ENCODE measurements at places on chromosomes 11 and 22.
A peak's percentile ranks its signal among the peaks of the same experiment; 100 is the strongest.

DNA sequence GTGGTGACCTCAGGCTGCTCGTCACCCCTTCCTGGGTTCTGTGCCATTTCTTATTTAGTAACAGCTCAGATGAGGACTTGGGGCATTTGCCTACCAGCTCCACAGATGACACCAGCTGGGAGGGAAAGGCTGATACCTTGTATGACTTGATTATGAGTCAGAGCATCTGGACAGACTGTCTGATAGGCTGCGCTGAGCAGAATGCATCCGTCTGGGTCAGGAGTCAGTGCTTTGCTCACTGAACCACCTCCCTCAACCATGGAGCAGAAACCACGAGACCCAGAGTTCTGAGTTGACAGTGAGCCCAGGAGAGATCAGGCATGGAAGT, 6.8 kb downstream of the ST14 start:
- DNase-seq: peak; percentile 15

- DNase-seq: no peak
Observed at GRCh38 chr11:93497596-93497995, 45.6 kb downstream of the SMCO4 start.

DNA sequence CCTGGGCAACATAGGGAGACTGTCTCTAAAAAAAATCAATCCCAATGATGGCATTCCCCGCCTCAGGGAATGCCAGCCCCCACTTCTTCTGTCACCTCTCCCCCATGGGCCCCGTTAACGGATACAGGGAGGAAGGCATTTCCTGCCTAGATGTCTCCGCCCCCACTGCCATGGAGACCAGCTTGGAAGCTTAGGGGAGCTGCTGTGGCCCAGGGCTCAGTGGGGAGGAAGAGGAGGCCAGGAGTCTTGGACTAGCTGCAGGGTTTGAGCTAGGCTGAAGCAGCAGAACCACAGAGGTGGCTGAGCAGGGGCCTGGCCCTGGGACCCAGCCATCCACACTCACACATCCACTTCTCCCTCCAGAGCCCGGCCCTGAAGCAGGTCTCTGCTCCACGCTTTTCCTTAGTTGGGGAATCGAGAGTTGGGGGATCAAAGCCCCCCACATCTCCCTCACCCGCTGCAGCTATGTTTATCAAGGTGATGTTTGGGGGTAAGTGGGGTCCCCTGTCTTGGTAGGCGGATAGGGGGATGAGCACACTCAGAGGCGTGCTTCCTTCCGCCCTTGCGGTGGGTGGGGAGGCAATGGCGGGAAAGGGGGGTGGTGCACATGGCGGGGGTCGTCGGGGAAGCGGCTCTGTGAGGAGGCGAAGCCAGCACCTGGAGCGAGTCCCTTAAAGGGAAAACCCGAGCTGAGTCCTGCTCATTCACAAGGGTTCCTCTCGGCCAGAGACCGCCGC, at the start of gene C22orf15:
TSS of gene C22orf15 (plus strand) at position 149 of the 737 bp plus-strand sequence. CDS start at position 466, 317 bp downstream.
- DNase-seq: no peak

DNA sequence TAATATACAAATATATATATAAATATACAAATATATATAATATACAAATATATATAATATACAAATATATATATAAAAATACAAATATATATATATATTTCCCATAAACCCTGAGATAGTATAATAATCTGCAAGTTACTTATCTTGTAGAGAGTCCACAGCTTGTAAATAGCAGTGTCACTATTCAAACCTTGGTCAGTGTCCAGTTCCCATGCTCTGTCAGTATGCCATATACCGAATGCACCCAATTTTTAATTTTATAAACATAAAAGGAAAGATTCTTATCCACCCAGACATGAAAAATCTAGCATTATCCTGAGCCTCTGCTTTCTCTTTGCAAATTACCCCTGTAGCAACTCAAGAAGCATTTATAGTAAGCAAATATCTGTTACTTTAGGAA, 21.6 kb upstream of the CTSC start:
- DNase-seq: no peak

DNA sequence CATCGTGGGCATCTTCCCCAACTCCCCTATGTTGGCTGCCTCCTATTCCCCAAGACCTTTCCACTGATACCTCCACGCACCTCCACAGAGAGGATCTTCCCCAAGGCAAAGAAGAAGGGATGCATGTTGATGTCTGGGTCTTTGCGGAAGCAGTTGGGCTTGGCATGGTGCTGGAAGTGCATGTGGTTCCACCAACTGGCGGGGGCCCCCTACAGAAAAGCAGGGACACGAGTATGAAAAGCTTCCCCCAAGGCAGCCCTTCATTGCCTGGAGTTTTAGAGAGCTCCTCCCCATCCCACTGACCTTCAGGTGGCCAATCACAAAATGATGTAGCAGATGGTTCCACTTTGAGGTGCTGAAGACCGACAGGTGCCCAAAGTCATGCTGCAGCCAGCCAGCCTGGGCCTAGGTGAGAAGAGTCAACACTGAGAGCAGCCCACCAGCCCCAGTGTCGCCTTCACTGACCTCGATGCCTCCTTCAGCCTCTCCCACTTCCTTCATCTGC, 6.1 kb downstream of the FADS1 start:
- DNase-seq: no peak

DNA sequence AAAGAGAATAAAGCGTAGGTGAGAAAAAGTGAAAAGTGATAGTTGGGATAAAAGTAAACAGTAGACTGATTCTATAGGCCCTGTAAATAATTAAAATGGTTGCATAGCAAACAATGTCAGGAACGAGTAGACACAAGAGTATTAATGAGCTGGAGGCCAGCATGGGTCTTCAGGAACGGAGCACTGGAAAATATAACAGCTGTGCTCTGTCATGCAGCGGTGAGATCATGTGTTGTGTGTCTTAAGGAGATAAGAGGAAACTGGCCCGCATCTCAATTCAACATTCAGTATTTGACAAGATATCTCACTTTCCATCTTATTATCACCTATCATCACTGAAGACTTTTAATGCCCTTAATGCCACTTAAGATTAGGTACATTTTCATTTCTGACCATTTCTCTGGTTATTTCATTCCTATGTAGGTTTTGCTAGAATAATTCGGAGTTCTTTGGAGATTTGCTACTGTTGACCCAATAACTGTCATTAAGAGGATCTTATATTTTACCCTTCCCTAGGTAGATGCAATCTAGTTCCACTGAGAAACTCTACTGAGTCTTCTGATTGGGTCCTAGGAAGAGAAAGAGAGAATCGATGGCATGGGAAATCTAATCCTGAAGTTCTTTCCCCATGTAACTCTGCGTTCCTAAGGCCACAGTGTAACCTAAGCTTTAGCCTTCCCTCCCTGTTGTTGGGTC, 35.5 kb upstream of the VWA5A start:
- no peak for DNase-seq

- no peak for DNase-seq
Observed at GRCh38 chr11:46676436-46677158, 23.8 kb downstream of the ARHGAP1 start.

DNA sequence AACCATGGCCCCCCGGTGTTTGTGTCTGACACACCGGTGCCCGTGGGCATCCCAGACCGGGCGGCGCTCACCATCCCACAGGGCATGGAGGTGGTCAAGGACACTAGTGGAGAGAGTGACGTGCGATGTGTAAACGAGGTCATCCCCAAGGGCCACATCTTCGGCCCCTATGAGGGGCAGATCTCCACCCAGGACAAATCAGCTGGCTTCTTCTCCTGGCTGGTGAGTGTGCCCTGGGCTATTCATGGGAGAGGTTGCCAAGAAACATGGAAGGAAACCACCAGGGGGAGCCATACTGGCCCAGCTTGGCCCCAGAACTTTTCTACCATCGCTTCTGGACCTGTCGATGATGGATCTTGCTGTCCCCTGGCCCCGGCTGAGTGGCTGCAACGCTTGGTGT, 36.5 kb downstream of the PRDM11 start:
- DNase-seq: no peak
